Stimulated activated naive CD4-positive, alpha-beta T cell treated with Interleukin-2 at 50 U/mL for 16 hours (primary cell): ENCODE measurements at places on chromosomes 6 and 20.

GRCh38 chr6:3222506-3223038 lies 4.9 kb downstream of the TUBB2B start:
- no peak for DNase-seq

- no peak for DNase-seq
Observed at GRCh38 chr6:149867876-149868640, 3.9 kb upstream of the LRP11 start.

DNA sequence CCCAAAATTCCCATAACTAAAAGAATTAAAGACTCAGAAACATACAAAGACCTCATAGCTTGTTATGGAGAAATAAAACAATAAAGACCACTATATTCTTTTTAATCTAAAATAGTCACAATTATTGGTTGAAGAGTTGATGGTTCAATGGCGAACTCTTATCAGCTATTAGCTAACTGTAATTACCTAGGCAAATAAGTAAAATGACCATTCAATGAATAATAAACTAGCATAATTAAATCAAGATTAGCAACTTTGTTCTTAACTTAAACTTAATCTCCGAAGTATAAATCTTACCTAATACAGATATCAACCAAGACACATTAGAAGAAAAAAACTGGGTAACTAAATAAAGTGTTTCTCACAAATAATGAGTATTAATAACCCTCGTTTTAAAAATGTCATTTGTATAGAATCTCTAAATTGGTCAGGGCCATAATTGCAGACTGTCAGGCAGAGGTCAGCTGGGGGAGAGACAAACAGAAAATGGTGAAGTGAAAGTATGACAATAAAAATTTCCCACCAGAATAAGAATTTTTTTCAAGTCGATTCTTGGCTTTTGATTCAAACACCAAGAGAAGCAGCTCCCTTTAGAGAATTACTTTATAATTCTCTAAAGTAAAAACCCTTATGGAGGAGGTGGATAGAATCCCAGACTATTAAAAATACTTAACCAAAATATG lies 1.7 kb downstream of the FKBP5 start:
- DNase-seq, result no peak

GRCh38 chr20:6673071-6673470 lies 94.4 kb upstream of the BMP2 start:
- no peak for DNase-seq

DNA sequence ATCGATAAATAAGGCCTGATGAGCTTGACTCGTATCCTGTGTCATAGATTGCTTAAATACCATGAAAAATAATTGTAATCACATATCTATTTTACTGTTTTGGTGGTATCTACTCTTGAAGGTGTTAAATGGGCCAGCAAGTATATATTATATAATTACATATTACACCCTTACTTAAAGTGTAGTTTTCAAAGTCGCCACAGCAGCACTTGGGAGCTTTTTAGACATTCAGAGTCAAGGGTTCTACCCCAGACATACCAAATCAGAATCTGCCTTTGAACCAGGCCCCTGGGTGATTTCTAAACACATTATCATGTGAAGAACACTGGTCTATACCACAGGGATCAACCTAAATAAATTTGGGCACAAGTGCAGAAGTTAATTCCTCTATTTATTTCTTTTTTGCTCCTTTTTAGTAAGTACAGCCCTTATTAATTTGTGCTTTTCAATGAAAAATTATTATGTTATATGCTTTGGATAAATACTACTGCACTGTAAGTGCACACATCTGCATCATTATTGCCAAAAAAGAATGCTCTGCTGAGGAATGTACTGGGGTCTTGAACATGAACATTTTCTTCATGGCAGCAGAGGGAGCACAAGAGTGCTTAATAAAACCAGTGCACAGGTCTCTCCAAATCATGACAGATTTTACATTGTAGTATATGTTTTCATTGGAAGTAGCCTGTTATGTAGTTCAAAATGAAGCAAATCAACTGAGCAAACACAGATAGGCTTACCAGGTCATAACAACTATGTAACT lies 3.1 kb upstream of the ATXN1 start:
- no peak for DNase-seq

- no peak for DNase-seq
Observed at GRCh38 chr6:72102561-72102960, 216.2 kb downstream of the RIMS1 start.

GRCh38 chr6:121839896-121840295 lies 404.4 kb downstream of the GJA1 start:
- DNase-seq, result no peak

GRCh38 chr6:113774127-113774825 lies 82.9 kb upstream of the MARCKS start:
- DNase-seq, result no peak

DNA sequence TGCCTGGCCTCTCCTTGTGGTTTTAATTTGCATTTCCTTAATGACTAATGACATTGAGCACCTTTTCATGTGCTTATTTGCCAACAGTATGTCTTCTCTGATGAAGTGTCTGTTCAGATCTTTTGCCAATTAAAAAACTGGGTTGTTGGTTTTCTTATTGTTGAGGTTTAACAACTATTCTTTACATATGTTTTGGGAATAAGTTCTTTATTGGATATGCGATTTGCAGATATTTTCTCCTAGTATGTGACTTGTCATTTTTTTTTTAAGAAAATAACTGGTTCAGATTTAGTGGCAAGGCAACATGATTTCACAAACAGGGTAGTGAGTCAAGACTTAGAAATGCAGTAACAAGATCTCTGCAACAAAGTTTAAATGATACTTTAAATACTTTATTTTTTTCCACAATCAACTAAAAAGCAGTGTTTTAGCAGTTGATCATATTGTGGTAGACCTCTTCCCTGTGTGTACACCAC lies 67.8 kb downstream of the TIAM2 start:
- no peak for DNase-seq

- DNase-seq, result no peak
Observed at GRCh38 chr6:153849072-153849779, 189.8 kb upstream of the OPRM1 start.

DNA sequence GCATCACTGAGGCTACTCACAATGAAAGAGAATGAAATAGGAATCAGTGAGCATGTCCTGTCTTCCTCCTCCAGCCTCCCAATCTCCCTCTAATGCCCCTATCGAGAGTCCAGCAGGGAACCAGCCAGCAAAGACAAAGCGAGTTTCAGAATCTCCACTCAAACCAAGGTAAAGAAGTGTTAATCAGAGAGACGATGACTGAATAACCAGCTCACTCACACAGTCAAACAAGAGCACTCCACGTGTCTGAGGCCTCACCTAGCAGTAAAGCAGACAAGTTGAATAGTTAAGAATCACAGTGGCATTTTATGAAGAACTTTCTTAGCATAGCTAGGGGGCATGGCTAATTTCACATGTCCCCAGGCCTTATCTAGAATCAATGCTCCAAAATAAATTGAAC lies 3.3 kb upstream of the TREM1 start:
- no peak for DNase-seq

DNA sequence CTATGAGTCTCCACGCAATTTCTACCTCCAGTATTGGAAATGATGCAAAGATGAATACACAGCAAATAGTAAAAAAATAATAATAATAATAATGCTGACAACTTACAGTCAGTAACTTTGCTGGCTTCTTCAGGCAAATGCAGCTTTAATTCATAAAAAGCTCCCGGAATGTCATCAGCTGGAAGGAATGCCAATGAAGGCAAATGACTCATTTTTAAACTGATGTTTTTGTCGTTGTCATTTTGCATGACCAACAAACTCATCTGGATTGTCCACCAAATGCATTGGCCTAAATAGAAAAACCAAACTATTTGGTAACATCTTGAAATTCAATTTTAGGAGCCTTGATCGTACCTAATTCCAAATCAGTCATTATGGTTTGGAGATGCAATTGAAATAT lies 217.1 kb downstream of the ALDH8A1 start:
- no peak for DNase-seq

DNA sequence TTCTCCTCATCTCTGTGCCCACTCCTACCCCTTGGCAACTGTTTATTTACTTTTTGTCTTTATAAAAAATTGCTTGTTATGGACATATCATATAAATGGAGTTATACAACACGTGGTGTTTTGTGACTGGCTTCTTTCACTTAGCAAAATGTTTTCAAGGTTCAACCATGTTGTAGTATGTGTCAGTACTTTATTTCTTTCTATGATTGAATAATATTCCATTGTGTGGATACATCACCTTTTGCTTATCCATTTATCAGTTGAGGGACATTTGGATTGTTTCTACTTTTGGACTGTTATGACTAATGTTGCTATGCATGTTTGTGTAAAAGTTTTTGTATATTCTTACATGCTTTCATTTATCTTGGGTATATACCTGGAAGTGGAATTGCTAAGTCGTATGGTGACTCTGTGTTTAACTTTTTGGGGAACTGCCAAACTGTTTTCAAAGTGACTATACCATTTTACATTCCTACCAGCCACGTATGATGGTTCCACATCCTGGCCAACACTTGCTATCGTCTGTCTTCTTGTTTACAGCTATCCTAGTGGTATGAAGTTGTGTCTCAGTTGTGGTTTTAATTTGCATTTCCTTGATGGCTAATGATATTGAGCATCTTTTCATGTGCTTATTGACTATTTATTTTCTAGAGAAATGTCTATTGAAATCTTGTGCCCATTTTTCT lies 84.4 kb downstream of the SLX4IP start:
- no peak for DNase-seq

DNA sequence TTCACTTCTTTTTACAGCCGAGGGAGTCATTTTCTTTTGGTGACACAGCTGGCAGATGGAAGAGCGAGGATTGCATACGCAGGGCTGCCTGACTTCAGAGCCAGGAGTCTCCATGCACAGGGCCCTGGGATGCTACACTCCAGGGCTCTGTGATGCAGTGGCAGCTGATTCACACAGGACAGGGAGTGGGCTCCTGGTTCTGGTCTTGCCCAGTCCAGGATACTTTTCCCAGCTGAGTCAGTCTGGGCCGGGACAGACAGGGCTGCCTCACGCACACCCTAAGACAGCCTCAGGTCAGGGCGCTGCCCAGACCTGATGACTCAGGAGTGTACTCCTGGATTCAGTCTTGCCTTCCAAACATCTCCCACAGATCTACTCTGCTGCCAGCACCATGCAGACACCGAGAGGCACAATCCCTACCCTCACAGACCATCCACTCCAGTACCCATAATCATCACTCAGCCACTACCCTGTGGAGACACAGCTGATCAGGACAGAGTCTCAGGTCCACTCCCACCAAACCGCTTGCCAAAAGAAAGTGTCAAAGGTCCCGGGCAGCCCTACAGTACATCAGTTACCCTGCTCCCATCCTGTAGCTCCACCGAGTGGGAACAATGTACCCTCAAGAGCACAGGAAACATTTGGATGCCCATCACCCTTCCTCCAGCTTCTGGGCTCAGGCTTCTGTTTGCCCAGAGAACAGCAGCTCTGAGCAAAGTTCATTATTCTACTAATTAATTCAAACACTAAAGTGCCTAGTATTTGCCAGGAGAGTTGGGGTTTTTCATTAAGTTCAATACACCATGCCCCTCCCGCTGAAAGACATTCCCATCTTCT lies 11.5 kb downstream of the SDC4 start:
- no peak for DNase-seq

DNA sequence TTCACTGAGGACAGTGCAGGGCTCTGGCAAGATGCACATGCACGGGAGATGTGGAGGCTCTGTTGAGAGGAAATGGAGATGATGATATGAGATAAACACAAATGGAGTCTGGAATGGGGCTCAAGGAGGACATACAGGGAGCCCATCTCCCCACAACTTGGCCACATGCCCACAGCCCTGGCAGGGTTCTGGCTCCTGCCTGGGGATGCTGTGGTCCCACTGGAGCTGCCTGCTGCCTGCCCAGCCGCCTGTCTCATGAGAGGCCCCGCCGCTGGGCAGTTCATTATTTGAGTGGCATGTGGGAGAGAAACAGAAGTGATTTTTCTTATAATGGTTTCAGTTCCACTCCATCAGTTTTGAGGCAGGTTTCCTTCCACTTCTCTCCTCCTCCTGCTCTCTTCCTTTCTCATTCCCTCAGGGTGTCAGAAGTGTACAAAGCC lies 133.6 kb upstream of the TRAF3IP2 start:
- no peak for DNase-seq

GRCh38 chr20:53919886-53920285 lies 150.5 kb downstream of the BCAS1 start:
- DNase-seq, result no peak

GRCh38 chr6:130927305-130927704 lies 100.1 kb downstream of the SMLR1 start:
- no peak for DNase-seq

DNA sequence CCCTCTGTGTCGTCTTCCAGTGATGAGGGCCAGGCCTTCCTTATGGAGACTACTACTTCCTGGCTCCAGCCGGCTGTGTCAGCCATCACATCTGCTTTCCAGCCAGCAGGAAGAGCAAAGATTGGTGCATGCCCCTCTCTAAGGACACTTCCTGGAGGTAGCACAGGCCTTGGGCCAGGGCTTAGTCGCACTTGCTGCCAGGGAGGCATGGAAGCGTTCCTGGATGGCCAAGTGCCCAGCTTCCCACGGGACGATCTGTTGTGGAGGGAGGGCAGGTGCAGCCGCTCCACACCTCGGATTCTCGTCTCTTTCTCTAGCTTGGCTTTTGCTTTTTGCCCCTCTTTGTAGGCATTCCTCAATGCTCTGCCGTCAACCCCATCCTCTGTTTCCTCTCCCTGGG lies 11.9 kb downstream of the ERMARD start:
- no peak for DNase-seq

- DNase-seq, result no peak
Observed at GRCh38 chr6:93165850-93166430, 253.4 kb downstream of the EPHA7 start.

DNA sequence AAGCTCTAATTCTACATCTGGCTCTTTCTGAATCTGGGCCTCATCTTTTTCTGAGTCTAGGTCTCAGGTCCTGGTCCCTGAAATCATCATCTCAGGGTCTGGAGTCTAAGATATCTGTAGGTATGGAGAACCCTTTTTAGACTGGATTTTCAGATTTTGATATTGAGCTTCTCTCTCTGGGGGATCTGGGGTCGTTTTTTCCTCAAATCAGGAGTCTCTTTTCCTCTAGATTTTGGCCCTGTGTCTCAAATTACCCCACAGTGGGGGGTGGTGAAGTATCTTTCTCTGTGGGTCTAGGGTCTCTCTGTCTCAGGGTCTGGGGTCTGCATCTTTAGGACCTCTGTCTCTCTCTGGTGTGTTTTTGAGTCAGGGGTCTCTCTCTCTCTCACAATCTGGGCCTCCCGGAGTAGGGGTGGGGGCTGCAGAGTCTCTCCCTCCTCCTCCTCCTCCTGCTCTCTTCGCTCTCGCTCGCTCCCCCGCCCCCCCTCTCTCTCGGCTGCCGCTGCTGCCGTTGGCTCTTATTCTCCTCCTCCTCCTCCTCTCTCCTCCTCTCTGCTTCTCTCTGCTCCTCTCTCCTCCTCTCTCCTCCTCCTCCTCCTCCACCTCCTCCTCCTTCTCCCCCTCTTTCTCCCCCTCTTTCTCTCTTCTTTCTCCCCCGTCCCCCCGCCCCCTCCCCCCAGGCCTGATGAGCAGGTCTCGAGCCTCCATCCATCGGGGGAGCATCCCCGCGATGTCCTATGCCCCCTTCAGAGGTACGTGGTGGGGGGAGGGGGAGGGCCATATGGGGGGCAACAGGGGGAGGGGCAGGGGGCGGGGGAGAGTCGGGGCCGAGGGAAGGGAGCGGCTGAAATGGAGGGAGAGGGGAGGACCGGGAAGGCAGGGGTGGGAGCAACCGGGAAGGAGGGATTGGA lies at the start of gene SYNGAP1:
Gene SYNGAP1 (plus strand): TSS at position 486 of the 911 bp plus-strand sequence. CDS start 200 bp downstream, at position 686.
- DNase-seq, result peak; percentile 11
